Liver (tissue), 10 donors: ENCODE measurements at places on chromosomes 6 and 20.

DNA sequence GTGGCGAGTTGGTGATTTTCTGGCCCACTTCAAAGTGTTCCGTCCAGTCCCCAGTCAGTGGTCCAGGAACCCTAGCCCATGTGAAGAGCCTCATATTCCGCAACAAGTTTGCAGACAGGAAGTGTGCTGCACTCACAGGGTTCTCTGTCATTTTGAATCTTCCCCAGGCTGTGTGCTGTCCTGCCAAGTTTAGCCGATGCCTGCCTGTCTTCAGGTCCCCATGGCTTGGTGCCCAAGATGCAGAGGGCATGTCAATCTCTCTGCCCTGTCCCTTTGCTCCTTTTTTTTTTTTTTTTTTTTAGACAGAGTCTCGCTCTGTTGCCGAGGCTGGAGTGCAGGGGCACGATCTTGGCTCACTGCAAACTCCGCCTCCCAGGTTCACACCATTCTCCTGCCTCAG, 69.9 kb upstream of the ATXN1 start:
- no peak for DNase-seq

DNA sequence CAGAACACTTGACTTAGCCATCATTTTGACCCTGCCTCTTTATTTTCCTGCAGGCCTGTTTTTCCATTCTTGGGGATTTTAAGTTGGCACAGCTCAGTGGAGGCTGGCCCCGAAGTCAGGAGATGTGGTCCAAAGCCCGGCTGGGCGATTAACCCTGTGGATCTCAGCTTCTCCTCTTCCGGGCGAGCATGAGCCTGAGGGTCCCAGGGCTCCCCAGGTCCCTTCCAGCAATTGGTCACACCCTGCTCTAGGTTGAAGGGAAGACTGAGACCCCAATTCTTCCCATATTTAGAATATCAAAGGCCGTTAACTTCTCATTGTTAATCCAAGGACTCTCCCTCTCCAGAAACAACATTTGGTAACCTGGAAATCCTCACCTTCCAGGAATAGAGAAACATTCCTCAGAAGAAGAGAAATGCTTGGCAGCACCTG, 2.3 kb downstream of the THBS2 start:
- DNase-seq, result no peak

DNA sequence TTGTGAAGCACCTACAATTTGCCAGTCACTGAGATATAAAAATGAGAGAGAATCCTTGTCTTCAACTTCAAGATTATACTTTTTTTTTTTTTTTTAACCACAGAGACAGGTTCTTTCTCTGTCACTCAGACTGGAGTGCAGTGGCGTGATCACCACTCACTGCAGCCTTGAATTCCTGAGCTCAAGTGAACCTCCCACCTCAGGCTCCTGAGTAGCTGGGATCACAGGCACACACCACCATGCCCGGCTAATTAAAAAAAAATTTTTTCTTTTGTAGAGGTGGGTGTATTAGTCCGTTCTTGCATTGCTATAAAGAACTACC, 51.6 kb upstream of the PMEPA1 start:
- DNase-seq, result no peak

- DNase-seq, result no peak
Measured at GRCh38 chr6:8526624-8527023, 91.3 kb upstream of the SLC35B3 start.

DNA sequence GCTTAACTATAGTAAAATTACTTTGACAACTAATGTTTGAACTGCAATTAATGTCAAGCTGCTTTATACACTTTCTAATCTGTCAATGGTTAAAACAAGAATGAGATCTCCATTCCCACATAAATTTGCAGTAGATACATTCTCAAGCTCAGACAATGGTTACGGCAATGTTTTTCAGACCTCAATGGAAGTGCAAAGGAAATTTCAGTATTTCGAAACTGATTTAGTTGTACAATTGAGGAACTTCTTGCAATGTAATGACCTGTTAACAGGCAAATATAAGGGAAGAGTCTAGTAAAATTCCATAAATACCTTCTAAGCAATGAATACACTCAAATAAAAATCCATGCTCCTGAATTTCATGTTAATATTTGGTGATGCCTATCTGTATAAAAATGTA, 94.7 kb downstream of the ADTRP start:
- DNase-seq, result no peak

DNA sequence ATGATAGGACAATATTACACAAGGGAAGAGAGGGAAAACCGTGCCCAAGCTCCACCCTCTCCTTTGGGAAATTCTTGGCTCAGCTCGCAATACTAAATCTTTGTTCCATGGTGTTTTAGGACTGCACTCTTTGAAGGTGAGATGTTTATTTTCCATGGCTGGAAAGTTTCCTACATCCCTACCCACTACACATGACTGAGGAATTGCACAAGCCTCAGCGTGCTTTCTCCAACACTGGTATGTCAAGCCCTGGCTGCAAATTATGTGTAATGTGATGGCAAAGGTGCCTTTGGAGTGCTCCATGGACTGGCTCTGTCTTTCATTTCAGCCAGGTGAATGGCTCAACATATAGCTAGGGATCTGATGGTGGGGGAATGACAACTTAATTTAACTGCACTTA, 134.3 kb downstream of the ISM1 start:
- no peak for DNase-seq

DNA sequence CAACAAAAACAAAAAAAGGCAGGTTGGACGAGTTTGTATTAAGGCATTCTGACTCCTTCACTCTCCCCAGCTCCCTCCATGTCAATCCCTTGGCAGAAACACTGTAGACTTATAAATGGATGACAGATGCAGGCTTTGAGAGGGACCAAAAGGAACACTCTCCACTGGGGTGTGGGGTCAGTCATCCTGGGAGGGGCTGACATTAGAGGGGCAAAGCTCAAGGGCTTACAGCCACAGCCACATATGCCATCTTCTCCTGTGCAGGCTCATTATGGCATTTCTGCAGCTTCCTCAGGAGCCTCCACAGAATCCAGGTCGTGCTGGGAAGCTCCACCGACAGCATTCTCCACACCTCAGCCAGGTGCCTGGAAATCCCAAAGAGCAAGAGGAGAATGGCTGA, 33.0 kb upstream of the RBL1 start:
- DNase-seq, result no peak

DNA sequence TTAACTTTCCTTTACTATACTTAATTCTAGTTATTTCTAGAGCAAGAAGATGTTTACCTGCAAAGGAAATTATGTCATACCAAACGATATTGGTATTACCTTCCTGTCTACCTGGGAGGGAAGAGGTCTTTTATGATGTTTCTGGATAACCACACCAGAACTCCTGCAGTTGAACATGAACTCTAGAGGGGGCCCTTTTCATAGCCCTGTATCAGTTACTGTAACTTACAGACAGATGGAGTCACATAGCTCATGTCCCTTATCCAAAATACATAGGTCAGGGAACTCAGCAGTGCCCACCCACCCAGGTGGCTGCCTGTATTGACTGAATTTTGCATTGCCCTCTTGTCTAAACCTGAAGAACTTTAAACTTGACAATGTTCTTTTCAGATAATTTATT, 35.1 kb upstream of the MYL9 start:
- no peak for DNase-seq

DNA sequence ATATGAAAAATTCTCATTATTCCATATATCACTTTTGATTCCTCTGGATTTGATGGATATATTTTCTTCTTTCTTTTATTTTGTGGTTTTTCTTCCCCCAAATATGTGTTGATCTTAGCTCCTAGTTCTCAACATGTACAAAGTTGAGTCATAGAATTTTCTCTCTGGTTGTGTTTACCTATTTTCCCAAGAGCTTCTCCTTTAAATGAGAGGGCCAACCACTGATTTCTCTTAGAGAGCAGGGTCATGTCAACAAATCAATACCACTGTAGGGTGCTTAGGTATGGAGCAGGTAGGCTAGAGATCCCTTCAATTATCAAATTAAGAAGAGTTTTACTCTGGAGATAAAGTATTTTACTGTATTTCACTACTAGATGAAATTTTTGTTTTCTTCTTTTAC, 145.7 kb downstream of the BMP5 start:
- no peak for DNase-seq

DNA sequence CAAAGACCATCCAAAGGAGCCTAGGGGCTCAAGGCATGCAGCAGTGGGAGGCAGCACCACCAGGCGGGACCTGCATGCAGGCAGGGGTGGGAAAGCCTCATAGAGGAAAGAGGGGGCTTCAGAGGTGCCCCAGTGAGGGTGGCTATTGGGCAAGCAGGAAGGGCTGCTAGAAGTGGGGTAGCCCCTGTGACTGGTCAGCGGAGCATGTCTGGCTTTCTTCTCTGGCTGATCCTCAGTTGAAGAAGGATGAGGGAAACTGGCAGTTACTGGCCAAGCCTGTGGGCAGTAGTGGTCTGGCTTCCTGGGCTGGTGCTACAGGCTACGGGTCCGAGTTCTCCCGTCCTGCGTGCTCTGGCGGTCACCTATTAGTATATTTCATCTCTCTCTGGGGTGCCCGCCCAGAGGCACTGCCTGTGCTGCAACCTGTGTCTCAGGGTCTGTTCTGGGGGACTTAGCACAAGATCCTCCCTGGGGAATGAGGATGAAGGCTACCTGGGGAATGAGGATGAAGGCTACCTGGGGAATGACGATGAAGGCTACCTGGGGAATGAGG, 35.9 kb upstream of the CST7 start:
- no peak for DNase-seq

DNA sequence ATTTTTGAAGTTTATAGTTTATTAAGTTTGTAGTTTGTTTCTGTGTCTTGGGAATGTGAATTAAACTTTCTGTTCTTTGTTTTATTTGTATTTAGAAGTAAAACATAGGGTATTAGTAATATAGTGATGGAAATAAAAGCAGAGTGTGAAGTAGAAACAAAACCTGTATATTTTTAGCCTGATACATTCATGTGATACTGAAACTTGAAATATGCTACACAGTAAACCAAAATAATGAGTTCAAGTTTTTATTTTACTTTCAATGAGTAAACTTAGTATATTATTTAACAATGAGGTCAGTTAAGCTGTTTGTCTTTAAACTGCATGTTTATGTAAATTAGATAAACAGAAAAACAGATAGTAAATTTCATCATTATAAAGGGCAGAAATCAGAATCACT, 1592.6 kb downstream of the GRIK2 start:
- DNase-seq, result no peak

DNA sequence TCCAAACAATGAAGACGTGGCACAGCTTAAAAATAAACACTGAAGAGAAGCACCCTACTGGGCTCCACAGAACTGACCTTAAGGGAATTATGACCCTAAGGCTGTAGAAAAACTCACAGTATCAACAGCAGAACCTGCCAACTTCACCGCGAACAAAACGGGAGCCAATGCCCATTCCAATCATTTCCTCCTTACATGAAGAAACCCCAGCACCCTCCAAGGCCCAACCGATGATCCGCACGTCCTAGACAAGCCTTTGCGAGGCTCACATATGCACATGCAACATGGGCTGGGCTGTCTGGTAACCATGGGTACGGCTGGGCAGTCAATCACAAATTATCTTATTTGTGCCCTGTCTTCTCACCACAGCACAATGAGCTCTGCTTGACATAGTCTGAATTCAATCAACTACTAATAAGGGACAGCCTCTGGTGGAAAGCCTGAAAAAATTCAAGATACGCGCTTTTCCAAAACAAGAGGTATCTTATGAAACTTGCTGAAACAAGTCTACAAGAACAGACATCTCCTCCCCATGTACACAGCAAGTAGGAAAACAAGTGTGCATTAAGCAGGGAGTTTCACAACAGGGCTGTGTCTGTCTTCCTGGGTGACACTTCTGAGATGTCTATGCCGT, 1.7 kb downstream of the DIDO1 start:
- DNase-seq, result no peak

DNA sequence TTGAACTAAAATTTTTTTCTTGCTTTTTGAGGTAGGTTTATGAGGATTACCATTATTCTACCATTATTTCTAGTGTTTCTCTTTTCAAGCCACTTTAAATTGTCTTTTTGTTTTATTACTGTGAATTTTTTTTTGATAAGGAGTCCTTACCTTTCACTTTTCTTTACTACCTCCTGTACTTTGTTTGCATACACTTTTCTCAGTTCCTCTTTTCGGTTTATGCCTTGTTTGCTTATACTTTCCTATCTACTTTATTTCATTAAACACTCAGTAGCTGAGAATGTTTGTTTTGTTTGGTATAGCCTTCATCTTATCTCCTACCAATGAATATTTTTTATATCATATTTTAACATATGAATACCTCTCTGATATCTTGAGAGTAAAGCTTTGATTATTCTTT, 147.9 kb downstream of the TFAP2B start:
- DNase-seq, result no peak

GRCh38 chr6:32459781-32460424, 20.2 kb downstream of the HLA-DRA start:
- DNase-seq, result no peak

DNA sequence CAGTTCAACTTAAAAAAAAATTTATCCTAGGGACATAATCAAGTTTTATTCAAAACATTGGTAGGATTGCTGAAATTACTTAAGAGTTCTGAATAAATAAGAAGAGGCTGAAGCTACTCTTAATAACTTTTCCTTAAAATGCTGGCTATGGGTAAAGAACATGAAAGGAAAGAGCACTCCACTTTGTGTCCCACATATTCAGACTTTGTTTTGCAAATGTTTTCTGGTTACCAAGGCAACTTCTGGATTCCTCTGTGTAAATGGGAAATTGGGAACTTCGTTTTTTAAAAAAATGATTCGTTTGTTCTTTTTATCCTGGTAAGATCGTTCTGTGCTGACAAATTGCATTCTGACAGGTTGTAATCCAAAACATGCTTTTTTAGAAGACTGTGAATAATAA, 115.0 kb downstream of the KIF6 start:
- no peak for DNase-seq

DNA sequence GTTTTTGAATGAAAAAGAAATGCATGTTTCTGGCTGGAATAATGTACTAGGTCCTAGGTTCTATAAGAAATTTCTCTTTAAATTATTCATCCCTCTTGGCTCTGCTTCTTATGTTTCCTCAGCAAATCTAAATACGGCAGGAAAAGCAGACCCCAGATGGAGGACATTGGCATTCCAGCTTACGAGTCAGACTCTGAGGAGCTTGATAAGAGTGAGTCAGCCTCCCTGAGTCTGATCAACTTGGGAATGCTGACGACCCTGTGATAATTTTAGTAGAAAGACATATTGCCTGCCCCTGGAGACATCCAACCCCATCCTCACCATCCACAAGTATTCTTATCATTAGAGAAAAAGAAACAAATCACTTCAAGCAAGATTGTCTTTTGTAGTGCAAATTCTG, 509.7 kb upstream of the MARCKS start:
- DNase-seq, result no peak
